Spinal cord (tissue), 10 donors: ENCODE measurements at places on chromosomes 2 and 18.

GRCh38 chr2:232487385-232488096, at the start of gene ECEL1:
TSS of gene ECEL1 (minus strand) at chr2:232487834. CDS start at chr2:232486653, 1,181 bp downstream.
- DNase-seq = no peak

GRCh38 chr18:58716060-58716756, 44.9 kb downstream of the MALT1 start:
- no peak for DNase-seq

DNA sequence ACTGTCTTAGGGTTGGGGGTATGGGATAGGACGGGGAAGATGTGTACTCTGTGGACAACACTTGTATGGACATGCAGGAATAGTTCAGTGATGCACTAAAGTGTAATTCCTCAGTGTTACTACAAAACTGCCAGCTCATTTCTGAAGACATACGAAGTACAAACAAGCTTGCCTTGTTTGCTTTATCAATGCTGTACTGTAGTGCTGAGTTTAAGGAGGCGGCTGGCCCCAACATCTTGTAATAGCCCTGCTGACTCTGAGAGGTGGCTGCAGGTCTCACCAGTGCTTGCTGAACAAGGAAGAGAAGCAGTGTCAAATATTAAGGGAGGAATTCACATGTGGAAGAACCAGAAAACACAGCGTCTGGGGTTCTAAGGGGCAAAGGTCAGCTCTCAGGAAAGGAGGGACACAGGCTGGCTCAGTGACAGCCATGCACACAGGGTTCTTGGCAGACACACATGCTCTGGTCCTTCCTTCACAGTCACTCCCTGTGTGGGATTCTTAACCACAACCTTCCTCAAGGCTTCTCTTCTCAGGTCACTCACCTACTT, 39.8 kb upstream of the EVA1A start:
- DNase-seq = peak; percentile 35

DNA sequence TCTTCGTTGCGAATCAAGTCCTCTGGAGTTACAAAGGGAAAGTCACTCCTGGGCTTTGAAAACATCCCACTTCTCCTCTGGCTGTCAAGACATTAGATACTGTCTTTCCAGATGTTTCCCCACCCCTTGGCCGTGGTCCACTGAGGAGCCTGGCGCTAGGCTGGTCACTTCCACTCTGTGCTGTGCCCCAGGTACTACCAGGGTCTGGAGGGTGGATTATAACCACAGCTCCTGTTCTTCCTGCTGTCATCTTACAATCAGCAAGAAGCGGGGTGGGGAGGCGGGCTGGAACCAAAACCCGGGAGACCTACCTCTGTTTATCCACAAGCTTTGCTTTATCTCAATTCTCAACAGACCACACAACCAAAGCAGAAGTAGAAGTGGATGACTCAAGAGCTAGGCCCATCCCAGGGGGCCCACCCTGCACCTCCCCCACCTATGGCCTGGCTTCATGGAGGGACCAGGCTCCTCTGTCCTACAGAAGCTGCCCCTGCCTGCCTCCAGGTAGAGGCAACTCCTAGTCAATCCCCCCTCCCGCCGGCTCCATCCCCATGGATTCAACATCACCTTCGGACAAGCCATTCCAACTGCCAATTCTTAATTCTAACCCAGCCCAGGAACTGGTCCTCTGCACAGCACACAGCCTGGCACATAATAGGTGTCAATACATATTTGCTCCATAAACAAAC, 17.8 kb downstream of the SMAD7 start:
- no peak for DNase-seq

DNA sequence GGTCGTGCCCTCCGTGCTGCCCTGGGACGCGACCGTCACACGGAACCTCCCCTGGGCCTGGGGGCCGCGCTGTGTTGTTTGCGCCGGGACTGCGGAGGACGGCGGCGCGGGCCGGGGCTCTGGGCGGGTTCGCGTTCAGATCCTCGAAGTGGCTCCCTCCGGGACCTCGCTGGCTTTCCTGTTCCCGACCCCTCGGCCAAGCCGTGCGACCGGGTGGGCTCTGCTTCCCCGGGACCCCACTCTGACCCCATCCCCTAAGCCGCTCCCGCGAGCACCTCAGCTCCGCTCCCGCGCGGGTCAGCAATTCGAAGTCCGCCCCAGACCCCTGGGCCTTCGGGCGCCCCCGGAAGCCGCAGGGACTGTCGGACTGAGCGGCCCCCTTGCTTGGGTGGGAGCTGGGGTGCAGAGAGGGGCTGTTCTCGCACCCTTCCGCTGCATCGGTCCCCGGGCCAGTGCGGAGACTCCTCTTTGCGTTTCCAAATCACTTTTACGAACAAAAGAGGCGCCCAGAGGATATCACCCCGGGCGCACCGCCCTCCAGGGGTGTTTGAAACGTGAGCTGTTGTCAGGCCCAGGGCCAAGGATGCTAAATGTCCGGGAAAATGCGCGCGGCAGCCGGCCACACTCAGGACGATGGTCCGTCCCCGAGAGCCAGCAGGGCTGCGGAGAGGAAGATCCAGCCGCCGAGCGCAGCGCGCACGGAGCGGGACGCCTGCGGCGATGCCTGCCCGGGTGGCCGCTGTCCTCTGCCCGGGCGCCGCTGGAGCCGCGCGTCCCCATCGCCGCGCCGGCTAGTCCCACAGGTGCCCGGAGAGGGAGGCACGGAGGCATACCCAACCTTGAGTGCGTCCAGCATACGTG, 73.5 kb downstream of the ZCCHC2 start:
- no peak for DNase-seq

DNA sequence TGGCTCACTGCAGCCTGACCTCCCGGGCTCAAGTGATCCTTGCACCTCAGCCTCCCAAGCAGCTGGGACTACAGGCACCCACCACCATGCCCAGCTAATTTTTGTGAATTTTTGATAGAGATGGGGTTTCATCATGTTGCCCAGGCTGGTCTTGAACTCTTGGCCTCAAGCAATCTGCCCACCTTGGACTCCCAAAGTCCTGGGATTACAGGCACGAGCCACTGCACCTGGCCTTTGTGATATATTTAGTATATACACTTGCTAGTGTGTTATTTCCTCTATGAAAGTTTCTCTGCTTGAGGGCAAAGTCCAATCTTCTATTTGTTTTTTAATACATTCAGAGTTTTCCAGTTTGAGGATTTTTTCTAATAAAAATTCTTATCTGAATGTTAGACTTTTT, 119.3 kb downstream of the GALNT3 start:
- no peak for DNase-seq

DNA sequence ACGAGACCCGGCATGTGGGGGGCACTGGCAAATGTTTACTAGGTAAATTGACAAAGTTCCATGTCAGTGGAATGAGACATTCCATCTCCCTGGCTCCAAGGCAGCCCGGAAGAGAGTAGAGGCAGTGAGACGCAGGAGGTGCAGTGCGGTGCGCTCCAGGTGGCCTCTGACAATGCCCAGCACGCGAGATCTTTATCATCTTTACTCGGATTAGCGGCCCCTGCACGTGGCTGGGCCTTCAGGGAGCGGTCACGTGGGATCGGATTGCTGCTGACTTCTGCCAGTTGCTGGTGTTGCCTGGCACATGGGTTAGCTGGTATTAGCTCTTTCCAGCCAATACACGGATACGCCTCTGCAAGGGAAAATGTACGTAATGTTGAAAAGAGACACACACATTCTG, 151.2 kb upstream of the ALKAL2 start:
- DNase-seq = no peak

- no peak for DNase-seq
Observed at GRCh38 chr2:54382601-54383000, 73.5 kb upstream of the SPTBN1 start.

GRCh38 chr18:35180455-35180854, 60.4 kb upstream of the ZNF397 start:
- no peak for DNase-seq

DNA sequence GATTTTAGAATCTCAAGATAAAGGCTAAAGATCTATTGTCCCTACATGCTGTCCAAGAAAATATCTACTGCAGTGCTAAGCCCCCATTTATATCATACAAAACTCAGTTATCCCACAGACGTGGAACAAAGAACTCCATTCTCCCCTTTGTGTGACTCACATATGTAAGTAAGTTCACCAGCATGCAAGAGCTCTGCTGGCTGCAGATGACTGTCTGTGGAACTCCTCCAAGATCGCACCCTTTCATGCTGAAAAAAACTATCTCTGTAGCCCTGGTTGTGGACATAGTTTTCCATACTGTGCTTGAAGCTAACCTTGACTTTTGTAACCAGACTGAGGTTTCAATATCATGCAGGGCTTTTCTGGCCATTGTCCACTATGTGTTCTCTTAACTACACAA, 207.1 kb downstream of the ZNF521 start:
- DNase-seq = peak; percentile 66

- DNase-seq = no peak
Observed at GRCh38 chr2:61220768-61221167, 58.8 kb downstream of the C2orf74 start.

- DNase-seq = no peak
Observed at GRCh38 chr2:235555371-235555770, 61.5 kb downstream of the AGAP1 start.

DNA sequence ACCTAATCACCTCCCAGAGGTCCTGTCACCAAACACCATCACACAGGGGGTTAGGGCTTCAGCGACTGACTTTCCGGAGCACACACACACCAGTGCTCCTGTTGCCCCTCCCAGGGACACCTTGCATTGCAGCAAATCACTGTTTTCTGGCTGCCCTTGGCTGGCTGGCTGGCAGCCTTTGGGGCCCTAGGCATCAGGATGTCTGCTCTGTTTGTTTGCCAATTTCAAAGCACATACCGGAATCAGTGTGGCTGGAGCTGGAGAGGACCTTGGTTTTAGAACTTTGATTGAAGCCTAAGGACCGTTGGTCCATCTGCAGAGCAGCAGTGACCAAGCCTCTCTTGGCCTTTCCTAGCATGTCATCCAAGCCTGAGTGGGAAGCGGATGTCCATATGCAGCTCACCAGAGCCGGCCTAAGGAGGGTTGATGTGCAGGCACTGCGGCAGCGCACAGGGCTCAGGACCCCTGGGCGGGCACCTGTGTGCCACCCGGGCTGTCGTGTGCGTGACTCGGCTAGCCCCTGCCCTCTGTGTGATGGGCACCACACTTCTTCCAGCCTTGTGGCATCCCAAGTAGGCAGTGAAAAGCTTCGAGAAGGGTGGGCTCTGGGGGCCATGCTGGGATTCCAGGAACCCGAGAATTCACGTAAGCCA, 62.1 kb downstream of the GBX2 start:
- no peak for DNase-seq

DNA sequence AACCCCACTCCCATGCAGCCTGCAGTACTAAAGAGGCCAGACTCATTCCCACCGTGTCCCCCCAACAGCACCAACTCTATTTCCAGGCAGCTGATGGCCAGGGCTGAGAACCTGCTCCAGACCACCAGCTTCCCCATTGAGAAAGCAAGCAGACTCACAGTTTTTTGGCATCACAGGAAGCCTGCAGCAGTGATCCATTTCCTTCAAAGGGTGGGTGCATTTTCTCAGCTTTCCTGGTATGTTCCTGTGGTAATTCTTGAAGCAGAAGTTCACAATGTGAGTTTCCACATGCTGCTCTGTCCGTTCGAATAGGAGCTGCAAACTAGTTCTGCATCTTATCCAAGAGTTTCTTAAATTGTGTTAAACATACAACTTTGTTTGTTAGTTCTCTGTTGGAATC, 1249.6 kb upstream of the FAM98A start:
- DNase-seq = no peak

- DNase-seq = no peak
Observed at GRCh38 chr2:187547353-187547979, 6.8 kb downstream of the TFPI start.

DNA sequence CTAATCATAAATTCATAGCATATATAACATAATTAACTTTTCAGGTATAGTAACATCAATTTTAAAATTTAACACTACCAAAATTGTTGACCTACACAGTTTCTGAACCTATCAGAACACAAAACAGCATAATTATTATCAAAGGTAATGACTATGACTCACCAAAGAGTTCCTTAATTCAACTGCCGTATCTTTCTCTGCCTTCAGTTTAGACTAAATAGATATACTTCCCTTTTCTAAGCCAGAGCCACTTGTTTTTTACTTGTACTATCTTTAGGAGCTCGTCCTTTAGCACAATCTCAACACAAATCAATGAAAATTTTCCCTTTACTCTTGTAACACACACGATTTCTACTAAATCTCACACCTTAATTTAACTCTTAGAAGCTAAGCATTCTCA, 54.4 kb downstream of the CCDC88A start:
- no peak for DNase-seq

GRCh38 chr2:129160879-129161278, 818.6 kb upstream of the RAB6C start:
- no peak for DNase-seq

DNA sequence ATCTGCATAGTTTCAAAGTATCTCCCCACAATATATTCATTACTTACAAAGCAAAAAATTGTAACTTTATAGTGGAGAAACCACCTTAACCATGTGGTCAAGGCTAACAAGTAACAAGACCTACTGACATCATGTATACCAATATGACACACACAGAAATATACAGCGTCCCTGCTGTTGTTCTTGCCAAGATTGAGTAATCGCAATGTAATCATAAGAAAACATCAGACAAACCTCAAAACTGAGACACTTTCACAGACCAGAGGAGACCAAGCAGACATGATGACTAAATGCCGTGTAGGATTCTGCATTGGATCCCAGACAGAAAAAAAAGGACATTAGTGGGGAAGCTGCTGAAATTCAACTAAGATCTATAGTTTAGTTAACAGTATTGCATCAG, 123.0 kb downstream of the ACAA2 start:
- no peak for DNase-seq

DNA sequence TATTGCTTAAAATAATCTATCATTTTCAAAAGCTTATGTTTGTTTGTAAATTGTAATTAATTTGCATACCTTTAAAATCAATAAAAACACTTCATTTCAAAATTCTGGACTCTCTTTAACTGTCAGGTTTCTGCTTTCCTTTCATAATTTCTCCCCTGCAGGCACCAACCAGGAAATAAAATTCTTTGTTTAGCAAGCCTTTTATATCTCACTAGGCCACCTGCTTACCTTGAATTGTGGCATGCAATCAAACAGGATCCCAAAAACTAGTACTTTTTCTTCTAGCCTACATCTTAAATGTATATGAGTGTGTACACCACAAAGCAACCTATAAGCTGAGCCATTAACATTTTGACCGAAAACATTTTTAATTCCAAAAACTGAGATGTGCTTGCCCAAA, 233.1 kb downstream of the NR4A2 start:
- DNase-seq = no peak

DNA sequence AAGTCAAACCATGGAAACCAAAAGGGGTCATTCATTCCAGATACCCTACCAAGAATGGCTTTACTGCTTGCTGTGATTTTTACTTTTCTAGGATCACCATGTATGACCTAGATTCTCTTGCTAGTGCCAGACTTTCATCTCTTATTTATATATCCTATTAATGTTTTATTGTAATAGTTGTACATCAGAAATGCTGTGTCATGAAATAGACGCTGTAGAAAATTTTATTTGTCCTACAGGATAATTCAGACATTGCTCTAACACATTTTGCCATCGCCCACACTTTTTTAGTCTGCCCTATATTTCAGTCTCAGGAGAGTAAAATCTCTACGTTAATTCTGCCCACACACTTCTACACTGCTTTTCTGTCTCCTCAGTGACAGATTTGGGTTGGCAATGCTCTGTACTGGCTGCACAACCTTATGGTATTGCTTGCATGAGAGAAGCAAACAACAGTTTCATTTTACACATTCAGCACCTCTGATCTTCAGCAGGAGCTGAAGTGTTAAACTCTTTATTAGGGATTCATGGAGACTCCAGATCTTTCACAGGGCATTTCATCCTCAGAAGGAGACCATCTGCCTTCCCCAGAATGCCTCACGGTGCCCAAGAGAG, 871.8 kb upstream of the CHAC2 start:
- DNase-seq = peak; percentile 17

GRCh38 chr18:51516478-51517038, 319.1 kb upstream of the MEX3C start:
- DNase-seq = no peak

GRCh38 chr2:241851325-241852115, 7.2 kb downstream of the PDCD1 start:
- no peak for DNase-seq
